GM04504 (cell line): ENCODE measurements at places on chromosomes 3 and 15.

GRCh38 chr15:92400573-92400972 is 6.9 kb downstream of the ST8SIA2 start:
- DNase-seq: no peak

GRCh38 chr3:58955308-58955707 is 94.5 kb downstream of the CFAP20DC start:
- no peak for DNase-seq

DNA sequence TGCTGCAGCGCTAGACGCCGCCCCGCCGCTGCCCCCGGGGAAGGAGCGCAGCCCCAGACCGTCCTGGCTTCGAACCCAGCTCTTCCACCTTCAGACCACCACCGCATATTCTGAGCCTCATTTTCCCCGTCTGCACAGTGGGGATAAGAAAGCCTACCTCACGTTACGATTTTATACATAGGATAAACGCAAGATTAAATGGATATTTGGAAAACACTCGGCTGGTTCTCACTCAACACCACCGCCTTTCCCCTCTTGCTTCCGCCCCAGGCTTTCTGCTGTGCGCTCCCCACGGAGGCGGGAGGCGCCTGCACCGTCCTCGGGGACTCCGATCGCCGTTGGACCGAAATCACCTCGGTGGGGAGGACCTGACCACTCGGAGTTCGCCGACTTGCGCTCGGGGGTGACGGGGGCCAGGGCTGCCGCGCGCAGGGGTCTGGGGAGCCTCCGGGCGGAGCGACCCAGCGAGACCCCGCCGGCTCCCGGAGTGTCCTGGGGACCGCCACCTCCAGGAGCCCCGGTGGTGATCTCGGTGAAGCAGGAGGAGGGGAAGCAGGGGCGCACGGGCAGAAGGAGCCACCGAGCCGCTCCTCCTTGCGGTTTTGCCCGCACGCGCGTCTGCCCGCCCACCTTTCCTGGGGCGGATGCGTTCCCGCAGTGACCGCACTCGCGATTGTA is 4.0 kb downstream of the FBXL22 start:
- DNase-seq: no peak

GRCh38 chr3:43816372-43816771 is 125.6 kb downstream of the ABHD5 start:
- no peak for DNase-seq

DNA sequence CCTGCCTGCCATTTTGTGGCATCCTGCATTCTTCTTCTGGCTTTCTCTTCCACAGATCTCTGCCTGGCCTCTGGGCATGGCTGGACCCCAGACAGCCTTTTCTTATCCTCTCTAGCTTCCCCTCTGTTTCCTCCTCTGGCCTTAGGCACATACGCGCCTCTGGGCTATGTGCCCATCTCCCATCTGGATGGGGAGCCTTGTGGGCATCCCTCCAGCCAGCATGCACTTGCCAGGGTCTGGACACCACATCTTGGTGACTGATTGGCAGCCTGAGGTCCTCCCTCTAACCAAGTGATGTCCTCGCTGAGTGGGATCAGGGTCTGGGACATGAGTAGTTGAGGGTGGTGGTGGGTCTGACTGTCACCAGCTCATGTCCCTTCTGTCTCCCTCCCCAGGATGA is 12.8 kb downstream of the PLEKHO2 start:
- no peak for DNase-seq

- DNase-seq: no peak
Measured at GRCh38 chr3:84893211-84893610, 65.6 kb upstream of the CADM2 start.

- DNase-seq: no peak
Measured at GRCh38 chr3:134931045-134931785, 136.2 kb downstream of the EPHB1 start.
